Stimulated activated CD8-positive, alpha-beta memory T cell treated with anti-CD3 and anti-CD28 coated beads, Interleukin-4, amount 100 ng/mL, for 4 hours (primary cell): ENCODE measurements at places on chromosomes 3 and 15.

- DNase-seq, result no peak
These were observed 193.6 kb downstream of the TP63 start for GRCh38 chr3:189824629-189825312.

DNA sequence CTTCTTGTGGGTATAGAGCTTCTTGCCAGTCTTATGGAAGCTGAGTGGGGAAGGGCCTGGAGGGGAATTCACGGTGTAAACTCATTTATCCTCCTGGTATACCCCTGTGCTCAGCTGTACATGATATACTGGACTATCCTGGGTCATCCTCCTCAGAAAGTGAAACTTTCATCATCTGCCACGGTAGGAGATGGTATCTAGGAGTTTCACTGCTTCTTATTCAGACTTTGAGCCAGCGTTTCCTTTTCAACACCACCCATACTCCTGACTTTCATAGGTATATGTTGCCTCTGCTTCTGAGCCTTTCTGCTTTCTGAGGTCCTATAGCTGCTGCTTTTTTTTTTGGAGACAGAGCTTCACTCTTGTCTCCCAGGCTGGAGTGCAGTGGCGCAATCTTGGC is 15.6 kb downstream of the SENP5 start:
- DNase-seq, result no peak

DNA sequence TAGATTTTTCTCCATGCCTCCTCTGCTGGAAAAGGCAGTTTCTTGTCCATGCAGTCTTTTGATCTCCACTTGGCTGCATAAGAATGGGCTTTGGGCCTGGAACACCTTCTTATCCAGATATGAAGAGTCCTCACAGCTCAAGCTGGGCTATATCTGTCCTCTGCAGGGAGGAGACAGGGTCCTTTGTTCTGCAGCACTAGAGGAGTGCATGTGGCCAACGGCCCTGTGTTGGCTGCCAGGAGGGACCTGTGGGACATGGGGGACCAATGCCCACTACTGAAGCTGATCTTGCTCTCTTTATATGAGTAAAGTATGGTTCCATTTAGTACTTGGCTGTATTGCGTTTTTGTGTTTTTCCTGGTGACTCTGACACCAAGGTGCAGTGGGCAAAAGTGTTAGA is 157.3 kb upstream of the ABI3BP start:
- no peak for DNase-seq

GRCh38 chr3:73385568-73385967 is 239.2 kb downstream of the PDZRN3 start:
- DNase-seq, result no peak

GRCh38 chr15:79451361-79451999 is 19.3 kb downstream of the MINAR1 start:
- DNase-seq, result no peak

DNA sequence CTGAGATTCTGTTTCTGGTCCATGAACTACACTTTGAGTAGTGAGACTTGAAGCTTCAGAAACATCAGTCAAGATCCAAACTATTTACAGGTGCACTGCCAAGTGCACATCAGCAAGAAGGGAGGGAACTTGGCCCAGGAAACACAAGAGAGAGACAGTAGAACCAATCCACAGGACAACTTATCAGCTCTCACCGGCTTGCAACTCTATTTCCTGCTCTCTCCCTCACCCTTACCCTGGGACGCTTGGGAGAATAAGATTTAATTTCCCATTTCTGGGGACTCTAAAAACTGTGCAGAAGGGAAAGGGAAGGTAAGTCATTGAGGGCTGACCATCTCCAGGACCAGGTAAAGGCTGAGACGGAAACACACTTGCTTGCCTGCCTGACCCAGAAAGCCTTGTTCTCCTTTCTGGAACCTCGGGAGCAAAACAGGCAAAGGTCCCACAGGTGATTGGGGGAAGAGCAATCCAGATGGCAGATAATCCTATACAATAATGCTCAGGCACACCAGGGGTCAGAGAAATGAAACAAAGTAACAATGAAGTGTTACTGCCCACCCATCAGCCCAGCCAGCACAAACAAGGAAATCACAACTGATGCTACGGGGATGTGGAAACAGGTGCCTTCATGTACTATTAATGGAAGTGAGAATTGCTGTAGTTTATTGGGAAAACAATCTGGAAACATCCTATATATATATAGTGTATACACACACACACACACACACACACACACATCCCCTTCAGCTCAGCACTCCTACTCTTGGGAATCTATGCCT is 154.4 kb downstream of the XXYLT1 start:
- DNase-seq, result no peak

GRCh38 chr3:133238015-133238414 is 161.8 kb upstream of the BFSP2 start:
- no peak for DNase-seq

DNA sequence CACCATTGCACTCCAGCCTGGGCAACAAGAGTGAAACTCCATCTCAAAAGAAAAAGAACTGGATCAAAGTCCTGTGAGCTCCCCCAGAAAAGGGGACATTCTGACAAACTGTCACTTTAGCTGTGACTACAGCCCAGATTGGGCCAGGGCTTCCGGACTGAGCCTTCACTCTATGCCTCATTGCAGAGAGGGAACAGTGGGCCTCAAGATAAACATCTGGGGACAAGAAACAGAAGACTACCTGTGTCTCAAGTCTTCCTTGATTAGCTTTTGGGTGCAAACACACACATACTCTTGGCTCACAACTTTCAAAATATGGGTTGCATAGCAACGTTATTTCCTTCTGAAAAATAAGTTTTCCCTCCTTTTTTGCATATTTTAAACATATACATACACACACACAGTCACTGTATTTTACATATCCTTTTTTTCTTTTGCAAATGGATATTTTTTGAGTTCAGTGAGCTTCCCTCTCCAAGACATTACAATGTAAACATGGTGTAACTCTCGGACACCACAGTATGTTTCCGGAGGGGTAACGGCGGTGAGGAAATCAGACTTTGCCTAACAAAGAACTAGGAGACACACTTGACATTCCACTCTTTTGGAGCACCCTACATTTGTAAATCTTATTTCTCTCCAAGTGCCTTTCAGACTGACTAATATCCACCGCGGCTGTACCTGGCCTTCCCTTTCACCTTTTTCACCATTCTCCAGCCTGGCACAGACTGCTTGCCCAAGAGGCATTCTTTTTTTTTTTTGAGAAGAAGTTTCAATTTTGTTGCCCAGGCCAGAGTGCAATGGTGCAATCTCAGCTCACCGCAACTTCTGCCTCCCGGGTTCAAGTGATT is 3.5 kb downstream of the TKT start:
- no peak for DNase-seq

- no peak for DNase-seq
These were observed 17.4 kb downstream of the NSMCE3 start for GRCh38 chr15:29252234-29252633.

DNA sequence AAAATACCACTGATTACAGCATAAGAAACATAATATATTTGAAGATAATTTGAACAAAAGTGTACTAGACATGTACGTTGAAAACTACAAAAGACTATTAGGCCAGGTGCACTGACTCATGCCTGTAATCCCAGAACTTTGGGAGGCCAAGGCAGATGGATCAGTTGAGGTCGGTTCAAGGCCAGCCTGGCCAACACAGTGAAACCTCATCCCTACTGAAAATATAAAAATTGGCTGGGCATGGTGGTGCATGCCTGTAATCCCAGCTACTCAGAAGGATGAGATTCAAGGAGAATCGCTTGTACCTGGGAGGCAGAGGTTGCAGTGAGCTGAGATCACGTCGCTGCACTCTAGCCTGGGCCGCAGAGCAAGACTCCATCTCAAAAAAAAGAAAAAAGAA is 36.2 kb upstream of the FNDC3B start:
- DNase-seq, result no peak

GRCh38 chr15:34610354-34610753 is 26.9 kb upstream of the GOLGA8B start:
- no peak for DNase-seq

GRCh38 chr3:33091746-33092145 is 5.2 kb downstream of the GLB1 start:
- DNase-seq, result no peak

DNA sequence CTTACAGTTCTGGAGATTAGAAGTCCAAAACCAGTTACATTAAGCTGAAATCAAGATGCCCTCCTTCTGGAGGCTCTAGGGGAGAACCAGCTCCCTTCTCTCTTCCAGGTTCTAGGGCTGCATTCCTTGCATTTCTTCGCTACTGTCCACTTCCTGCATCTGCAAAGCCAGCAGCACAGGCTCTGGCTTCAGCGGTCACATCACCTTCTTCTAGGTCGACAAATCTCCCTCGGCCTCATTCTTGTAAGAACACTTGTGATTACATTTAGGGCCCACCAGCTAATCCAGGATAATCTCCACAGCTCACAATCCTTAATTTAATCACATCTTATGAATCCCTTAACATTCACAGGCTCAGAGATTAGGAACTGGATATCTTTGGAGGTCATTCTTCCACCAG is 73.8 kb downstream of the MINAR1 start:
- DNase-seq, result no peak

- DNase-seq, result no peak
These were observed 749.8 kb upstream of the SGO1 start for GRCh38 chr3:20935791-20936190.

DNA sequence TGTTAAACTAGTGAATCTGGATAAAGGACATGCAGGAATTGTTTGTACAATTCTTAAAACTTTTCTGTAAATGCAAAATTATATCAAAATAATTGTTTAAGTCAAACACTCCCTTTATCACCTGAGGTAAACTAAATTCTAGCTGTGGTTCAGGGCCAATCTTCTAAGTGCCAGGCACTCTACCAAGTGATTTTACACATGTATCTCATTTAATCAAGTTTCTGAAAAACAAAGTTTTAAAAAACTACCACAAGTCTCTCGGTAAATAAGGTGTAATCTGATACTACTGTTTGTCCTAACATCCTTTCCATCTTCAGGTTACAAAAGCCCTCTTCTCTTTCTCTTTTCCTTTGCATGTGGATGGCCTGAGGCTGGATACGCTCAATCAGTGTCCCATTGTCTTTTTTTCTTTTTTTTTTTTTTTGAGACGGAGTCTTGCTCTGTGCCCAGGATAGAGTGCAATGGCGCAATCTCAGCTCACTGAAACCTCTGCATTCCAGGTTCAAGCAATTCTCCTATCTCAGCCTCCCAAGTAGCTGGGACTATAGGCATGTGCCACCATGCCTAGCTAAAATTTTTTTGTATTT is 19.3 kb downstream of the IFT80 start:
- DNase-seq, result no peak

DNA sequence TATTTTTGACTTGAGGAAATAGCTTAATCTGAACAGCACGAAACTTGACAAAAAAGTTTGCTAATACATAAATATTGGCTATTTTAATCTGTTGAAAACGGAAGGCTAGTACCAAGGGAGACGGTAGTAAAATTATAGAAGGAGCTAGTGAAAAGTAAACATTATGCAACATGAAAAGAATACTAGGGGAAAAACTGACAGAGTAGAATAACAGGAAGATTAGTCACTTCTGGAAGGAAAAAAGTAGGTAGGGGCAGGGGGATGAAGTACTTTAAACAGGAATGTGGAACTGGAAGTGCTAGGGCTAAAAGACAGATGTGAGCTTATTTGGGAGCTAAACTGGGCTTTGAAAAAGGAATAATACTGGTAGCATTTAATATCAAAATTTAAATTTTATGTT is 60.1 kb downstream of the MBNL1 start:
- DNase-seq, result no peak

DNA sequence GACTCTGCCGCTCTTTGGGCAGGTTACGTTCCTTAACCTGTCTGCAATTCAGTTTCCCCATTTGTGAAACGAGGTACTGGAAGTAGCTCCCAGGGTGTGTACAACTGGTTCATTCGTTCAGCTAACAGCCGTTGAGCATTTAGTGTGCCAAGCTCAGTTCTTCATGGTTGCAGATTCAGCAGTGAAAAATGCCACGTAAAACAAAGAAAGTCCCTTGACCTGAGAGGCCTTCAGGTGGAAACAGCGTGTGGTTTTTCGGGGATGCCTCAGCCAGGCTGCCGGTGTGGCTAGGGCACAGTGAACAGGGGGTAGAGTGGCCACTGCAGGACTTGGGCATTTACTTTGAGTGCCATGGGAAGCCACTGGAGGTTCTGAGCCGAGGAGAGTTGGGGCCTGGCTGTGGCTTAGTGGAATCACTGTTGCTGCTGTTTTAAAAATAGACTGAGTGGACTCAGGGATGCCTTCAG is 4.7 kb downstream of the SYNM start:
- DNase-seq, result no peak

DNA sequence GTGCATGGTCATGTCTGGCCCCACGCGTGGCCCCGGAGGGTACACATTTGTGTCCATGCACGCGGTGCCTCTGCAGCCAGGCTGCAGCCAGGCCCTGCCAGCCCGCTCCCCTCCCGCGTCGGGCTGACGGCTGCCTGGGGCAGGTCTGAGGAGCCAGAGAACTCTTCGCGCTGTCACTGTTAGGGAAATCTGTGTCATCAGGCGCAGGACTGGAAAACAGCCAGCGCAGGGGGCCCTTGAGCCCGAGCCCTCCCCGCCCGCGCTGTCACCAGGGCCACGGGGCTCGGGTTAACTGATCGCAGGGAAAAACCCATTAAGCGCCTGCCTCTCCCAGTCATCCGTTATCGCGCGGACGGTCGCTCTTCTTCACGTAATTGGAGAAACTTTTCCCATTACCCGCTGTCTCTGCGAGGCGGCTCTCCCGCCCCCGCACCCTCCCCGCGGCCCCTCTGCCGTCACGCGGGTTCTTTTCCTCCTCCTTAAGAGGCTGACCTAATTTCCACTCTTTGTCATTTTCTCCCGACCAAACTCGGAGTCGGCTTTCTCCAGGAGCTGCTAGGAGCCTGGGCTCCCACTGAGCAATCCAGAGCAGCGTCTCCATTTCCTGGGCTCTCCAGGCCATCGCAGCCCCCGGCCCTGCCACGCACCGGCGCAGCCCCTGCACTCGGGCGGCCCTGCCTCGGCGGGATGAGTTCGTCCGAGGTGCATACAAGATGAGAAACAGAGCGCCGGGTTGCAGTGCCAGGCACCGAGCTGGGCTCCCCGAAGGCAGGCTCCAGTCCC is 57.5 kb upstream of the PRR23E start:
- no peak for DNase-seq

DNA sequence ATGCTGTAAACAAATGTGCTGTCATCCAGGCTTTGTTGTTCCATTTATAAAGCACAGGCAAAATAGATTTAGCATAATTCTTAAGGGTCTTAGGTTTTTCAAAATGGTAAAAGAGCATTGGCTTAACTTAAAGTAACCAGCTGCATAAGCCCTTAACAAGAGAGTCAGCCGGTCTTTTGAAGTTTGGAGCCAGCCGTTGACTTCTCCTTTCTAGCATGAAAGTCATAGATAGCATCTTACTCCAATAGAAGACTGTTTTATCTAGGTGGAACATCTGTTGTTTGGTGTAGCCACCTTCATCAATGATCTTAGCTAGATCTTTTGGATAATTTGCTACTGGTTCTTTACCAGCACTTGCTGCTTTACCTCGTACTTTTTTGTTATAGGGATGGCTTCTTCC is 297.5 kb upstream of the DCBLD2 start:
- DNase-seq, result no peak

- no peak for DNase-seq
These were observed 147.9 kb downstream of the SST start for GRCh38 chr3:187522293-187522692.

GRCh38 chr3:81443958-81444357 is 317.5 kb downstream of the GBE1 start:
- DNase-seq, result no peak
